ENCODE measurements at places on chromosomes 1 and 21.

DNA sequence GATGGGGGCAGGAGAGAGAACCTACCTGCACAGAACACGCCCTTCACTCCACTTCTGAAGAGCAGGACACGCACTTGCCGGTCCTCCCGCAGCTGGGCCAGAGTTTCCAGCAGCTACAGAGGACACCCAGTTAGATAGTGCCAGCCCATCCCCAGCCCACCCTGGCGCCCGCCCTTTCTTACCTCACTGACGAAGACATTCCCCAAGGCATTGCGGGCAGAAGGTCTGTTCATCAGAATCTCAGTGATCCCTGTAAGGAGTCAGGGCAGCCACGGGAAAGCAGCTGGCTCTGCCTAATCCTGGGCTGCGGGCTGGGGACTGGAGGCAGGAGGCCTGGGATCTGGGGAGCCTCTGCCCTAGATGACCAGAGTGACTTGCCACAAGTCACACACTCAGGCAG lies 10.0 kb downstream of the ECHDC2 start:
- no peak for DNase-seq

DNA sequence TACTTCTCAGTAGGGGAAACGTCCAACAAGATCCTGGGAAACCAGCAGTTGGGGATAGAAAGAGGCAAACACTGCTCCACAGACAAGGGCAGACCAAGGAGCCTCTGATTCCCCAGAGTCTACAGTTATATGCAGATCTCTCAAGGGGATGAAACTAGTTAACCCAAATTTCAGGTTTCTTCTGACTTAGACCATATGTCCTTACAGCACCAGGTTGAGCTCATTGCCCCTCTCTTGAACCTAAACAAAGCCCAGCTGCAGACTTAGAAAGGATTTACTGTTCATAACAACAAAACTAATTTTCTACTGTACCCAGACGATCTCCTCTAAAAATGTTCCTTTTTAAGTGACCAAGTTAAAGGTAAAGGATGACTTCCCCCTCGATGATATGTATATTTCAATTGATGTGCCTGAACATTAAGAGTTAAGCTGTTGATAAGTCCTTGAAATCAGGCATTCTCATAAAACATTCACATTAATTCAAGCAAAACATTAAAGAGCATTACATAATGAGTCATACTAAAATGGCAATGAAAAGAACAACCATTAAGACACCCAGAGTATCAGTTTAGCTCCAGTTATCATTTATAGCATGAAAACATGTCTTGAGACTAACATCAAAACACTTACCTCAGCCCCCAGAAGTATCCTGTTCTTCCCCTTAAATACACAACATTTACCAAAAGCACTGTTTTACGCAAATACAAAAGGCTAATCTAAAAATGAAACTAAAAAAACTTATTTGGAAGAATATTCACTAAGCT lies 24.1 kb downstream of the SMYD3 start:
- DNase-seq, result no peak

DNA sequence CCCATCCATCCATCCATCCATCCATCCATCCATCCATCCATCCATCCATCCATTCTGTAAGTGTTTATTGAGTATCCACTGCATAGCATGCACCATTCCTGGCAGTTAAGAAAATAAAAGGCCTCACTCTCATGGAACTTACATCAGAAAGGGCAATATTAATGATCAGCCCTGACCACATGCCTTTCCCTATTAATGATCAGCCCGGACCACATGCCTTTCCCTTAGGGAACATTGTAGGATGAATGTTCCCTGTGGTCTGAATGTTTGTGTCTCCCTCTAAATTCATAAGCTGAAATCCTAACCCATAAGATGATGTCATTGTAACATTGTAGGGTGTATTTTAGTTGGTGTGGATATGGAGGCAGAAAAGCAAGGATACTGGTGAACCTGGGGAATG lies 365.8 kb downstream of the KIF26B start:
- no peak for DNase-seq

- DNase-seq, result no peak
Measured at GRCh38 chr1:154502744-154503115, 518 bp upstream of the SHE start.

DNA sequence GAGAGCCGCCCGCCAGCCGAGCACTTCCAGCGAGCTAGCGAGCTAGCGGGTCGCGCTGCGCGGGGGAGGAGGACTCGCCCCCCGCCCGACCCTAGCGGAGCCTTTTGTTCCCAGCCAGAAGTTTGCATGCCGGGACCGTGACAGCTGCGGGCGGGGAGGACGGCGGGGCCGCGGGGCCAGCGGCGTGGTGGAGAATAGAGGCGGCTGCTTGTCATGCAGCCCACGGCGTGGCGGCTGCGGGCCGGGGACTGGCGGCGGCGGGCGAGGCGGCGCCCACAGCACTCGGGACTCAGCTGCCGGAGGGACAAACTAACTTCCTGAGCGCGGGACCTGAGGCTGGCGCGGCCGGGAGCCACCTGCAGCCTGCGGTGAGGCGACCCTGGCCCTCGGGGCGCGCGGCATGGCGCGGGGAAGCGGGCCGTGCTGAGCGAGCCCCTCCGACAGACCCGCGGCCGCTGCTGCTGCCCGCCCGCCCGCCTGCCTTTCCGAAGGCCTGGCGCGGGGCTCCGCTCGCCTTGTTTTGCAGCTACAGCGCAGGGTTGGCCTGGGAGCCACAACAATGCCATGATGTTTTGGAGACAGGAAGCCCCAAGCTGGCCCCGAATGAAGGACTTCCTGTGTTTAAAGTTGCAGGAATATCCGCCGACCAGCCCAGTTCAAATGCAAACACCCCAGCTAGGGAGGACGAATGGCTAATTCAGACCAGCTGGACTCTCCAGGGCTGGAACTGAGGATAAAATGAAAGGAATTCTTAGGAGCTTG lies 82.2 kb upstream of the BMP8A start:
- no peak for DNase-seq

DNA sequence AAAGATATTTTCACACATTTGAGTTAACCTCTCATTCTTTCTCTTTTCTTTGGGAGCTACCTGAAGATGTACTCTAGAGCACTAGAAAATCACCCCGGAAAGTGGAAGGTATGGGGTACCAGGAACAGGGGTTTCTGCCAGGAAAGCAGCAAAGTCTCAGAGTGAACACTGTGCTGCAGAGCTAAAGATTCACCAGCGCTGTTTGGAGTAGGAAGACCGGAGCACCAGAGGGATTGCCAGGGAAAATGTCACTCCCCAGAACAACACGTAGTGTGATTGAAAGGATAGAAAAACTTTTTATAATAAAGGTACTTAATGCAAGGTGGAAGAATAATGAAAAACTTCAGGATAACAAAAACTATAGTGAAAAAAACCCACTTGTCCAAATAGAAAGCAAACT lies 26.7 kb upstream of the KCNK1 start:
- DNase-seq, result no peak

DNA sequence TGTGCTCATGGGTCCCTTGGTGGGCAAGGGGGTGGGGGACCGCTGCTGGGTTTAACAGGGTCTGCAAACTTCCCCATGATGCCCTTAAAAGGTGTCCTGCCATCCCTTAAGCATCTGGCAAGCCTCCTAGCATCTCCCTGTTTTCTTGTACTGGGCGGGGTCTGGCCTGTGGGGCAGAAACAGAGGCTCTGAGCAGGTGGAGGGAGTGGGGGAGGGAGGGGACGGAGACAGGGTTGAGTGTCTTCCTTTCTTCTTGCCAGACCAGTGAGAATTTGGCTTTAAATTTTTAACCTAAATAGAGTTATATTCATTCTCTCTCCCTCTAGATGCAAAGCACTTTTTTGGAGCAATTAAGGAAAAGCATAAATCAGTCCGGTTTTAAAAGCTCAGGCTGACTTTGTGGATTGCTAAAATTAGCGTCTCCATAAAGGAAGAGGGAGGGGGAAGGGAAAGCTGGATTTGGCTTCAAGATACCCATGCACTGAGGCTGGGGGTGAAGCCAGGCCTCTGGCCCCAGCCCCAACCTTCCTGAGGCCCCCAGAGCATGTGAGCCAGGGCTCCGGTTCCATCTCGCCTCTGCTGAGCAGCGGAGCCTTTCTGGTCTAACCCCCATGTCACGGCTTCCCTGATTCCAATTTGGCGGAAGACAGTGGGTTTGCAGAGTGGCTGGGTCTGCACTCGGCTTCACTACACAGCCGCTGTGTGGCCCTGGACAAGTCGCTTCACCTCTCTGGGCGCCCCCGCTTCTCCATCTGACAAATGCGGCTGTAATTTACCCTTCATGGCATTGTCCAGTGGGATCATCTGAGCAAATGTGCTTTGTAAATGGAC lies 25.3 kb downstream of the IGSF21 start:
- no peak for DNase-seq

GRCh38 chr1:153598309-153599172 lies 14.4 kb downstream of the S100A16 start:
- DNase-seq, result no peak

DNA sequence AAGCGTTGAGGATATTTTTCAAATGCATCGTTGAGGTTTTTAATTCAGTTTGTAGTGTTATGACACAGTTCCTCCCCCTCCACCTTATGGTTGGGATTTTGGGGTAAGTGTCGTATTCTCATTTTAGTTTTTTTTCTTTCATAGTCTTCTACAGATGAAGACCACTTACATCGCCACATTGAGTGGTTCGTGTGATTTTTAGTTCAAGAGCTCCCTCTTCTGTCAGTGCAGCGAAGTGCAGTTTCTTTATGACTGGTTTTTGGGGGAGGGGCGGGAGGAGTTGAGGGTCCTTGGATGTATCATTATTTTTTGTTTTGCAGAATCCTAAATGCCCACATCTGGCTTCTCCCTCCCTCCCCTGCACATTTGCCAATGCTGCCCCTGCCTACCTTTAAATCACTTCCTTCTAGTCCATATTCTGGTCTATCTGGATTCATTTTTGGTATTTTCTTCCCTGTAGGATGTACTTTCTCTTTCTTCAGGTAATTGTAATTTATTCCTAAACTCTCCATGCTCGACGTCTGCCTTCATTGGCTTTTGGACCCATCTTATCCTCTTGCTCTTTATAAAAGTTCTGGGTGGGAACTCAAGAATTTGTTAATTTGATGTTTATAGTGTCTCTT lies 433.1 kb downstream of the CAMTA1 start:
- no peak for DNase-seq

DNA sequence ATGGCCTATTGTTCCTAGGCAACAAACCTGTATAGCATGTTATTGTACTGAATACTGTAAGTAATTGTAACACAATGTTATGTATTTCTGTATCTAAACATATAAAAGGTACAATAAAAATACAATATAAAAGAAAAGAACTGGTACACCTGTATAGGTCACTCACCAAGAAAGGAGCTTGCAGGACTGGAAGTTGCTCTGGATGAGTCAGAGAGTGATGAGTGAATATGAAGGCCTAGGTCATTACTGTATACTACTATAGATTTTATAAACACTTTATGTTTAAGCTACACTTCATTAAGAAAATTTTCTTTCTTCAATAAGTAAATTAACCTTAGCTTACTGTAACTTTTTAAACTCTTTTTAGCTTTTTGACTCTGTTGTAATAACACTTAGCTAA lies 559.9 kb downstream of the PLPP3 start:
- no peak for DNase-seq

DNA sequence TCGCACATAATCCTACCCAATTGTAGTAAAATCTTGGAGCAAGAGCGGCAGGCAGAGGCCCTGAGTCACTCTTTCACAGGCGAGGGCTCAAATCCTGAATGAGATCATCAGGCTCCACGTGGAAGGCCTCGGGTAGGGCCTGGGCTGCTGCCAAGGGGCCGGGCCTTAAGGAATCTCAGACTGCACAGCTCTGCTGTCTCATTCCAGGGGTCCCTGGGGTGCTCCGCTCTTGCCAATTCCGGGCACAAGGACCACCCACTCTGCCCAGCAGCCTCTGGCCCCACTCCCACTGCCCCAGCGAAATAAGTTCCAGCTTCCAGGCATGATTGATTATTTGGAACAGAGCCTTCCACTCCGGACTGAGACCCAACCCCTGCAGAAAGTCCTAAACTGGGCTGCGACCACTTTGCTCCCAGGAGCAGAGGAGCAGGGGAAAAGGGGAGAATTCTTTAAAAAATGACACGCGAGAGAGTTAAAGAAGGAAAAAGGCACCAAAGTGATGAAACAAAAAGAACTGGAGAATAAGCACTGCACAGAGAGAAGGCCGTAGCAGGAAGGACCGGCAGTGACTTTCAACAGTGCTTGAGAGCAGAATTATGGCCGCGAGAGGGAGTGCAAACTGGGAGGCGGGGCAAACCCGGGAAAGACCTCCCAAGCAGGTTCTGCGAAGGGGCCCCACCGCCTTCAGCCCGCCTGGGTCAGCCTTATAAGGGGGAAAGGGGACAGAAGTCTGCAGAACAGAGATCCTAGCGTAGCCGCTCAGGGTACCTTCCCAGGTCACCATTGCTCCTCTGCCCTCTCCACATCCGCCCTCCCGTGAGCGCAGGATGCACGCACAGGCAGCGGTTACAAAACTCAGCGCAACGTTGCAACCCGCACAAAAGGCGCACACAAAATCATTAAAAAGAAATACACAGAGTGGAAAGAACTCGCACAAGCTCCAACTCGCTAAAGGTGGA lies 2.0 kb downstream of the ADAMTS1 start:
- DNase-seq, result no peak

- DNase-seq, result no peak
Measured at GRCh38 chr1:230067871-230068620, 1.0 kb downstream of the GALNT2 start.

GRCh38 chr21:25246546-25246945 lies 360.7 kb downstream of the MRPL39 start:
- no peak for DNase-seq

DNA sequence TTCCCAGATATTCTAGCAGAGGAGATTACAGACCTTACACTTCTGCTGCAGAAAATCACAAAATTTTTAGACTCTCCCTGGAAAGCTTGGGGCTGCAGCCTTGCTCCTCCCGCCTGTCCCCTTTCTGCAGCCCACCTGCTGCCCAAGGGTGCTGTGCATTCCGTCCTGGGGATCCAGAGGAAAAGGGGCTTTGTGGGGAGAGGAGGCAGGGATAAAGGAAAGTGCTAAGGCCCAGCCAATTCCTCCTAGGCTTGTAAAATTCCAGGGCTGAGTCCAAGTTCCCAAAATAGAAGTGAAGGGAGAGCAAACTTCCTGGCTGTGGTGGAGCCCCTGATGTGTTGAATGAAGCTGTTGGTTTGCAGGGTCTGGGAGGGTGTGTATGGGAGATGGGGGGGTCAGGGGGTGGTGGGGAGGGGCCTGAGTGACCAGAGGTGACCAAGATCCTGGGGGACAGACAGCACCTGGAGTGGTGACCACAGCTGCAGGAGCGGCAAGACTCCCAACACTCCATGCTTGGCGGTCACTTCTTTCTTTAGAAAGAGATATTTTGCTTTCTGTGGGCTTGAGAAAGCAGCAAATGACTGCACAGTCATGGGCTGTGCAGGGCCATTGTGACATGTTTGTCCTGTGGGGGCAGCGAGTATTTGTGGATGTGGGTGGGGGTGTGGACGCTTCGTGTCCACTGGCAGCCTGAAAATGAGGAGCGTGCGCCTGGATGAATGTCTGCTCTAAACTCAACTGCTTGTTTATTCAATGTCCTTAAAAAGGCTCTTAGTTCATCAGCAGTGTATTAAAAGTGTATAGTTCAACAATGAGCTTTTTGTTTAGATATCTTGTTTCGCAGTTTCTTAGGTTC lies 68.4 kb downstream of the TLR5 start:
- DNase-seq, result no peak

GRCh38 chr1:165376041-165376810 lies 19.7 kb upstream of the LMX1A start:
- DNase-seq, result peak; percentile 33
